ENCODE measurements at places on chromosomes 2 and 18.

DNA sequence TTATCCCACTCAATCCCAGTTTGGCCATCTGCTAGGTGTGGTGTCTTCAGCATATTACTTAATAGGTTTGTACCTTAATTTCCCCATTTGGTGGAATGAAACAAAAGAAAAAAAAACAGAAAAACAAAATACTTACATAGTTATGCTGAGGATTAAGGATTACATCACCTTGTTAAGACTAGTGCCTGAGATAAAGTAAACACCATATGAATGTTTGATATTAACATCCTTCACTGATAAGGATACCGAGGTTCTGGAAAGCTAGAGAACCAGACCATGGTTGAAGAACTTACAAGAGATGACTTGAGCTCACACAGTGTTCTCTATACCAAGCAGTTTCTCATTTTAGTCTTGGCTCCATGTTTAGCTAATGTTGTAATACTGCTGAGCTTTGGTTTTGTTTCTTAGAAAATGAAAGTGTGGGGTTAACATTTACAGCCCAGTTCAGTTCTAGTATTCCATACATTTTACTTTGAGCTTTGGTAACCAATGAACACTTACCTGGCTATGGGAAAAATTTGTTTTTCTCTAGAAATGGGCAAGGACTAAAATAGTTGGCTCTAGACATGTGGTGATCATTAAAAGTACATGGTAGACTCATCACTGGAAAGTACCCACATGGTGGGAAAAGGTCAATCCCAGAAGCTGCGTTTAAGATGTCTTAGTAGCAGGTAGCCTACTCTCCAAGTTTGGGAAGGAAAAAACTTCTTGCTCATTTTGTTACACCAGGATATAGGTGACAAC is 5.8 kb upstream of the GPD2 start:
- DNase-seq, result no peak

DNA sequence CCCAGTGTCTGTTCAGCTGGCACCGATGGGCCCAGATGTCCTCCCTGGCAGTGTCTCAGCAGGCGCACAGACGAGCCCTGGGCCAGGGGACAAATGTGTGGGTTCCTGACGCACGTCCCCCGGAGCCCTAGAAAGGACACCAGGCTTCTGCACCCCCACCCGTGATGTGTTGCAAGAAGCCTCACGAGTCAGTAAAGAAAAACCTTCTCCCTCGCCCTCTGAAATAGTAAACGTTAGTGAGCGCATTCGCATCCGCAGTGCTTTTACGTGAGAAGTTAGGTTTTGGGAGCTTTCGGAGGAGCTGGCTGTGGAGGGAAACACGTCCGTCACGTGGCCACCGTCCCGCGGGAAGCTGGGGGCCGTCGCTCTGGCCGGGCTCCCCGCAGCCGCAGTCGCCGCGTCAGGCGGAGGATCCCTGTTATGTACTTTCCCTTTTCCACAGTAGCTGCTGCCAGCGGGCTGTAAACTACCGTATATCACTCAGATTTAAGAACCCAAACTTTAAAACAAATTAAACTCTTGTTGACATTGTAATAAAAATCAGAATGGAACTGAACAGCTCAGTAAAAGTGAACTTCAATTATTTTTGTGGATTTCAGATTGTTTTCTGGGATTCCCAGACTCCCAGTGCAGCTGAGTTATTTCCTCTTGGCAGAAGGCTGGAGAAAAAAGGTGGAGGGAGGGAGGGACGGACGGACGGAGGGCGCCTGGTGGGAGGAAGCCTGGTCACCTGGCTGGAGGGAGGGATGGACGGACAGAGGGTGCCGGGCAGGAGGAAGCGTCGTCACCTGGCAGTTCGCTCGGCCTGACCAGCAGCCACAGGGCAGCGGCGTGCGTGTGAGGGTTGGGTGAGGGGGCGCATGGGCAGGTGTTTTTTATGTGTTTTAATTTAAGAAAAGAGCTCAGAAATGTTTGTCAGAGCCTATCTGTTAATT is 112.1 kb downstream of the NFATC1 start:
- DNase-seq, result no peak

DNA sequence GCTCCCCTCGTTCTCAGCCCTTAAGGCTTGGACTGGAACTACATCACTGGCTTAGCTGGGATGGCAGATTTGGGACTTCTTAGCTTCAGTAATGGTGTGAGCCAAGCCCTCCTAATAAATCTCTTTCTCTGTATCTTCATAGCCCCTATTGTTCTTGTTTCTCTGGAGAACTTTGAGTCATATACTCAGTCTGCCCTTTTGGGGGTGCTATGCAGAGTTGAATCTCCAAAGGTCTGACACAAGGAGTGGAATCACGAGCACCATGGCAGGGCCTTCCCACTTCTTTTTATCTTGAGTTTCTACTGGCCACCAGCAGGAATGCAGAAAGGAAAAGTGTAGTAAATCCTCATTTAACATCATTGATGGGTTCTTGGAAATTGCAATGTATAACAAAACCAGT is 13.3 kb upstream of the TGFA start:
- no peak for DNase-seq

DNA sequence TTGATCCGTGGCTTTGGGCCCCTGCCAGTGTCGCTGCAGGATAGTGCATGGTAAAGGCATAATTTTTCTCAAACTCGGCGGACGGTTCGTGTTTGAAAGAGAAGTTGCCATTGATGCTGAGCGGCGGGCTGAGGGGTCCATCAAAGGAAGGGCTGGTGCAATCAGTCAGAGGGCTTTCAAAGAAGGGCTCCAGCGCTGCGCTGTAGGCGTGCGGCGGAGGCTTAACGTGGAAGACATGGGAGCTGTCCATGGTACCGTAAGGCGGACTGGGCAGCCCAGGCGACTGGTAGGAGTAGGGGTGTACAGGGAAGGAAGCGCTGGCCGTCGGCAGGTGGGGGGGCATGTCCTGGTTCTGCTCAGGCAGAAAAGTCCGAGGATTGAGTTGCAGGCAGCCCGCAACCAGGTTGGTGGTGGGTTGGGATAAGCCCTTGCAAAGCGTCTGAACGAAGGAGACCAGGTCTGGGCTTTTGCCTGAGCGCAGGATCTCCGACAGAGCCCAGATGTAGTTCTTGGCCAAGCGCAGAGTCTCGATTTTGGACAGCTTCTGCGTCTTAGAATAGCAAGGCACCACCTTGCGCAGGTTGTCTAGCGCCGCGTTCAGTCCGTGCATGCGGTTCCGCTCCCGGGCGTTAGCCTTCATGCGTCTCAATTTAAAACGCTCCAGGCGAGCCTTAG is 2.3 kb downstream of the NEUROD1 start:
- DNase-seq, result no peak

DNA sequence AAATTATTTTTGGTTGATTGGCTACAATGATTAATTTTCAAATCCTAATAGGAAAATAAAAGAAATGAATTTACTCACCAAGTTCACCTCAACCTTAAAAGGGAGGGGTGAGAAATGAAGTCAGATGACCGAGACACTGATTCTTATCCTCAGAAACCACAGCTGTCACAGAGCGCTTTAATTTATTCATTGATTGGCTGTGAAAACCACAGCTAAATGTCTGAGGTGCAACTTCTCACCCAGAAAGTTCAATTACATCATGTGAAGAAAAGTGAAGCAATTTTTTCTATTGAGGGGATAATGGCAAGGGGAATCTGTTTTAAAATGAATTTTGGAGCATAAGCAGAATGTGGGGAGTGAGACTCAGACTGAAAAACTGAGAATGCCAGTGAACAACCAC is 128.4 kb downstream of the RNF152 start:
- no peak for DNase-seq

All from HS-5 (cell line).